IPS DF 19.7 (cell line): ENCODE measurements at places on chromosomes 13 and 19.
A peak's percentile ranks its signal among the peaks of the same experiment; 100 is the strongest.

DNA sequence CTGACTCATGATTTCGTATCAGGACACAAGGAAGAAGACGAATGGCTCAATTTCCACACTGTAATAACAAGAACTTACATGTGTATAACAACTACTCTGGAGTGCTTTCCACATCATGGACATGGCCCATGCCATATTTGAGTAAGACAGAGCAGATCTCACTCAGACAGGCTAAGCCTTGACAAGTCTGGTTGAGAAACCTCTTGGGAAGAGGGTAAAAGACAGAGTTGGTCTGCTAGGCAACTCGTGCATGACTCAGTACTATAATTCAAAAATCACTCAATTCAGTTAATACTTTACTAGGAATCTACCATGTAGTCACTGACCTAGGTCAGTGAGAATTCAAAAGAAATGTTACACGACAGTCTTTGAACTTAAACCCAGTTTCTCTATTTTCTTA lies 5.7 kb upstream of the THSD1 start:
- no peak for DNase-seq

- DNase-seq, result no peak
Observed at GRCh38 chr13:96381681-96382080, 291.8 kb downstream of the HS6ST3 start.

GRCh38 chr13:94382517-94382916 lies 97.0 kb downstream of the DCT start:
- no peak for DNase-seq

DNA sequence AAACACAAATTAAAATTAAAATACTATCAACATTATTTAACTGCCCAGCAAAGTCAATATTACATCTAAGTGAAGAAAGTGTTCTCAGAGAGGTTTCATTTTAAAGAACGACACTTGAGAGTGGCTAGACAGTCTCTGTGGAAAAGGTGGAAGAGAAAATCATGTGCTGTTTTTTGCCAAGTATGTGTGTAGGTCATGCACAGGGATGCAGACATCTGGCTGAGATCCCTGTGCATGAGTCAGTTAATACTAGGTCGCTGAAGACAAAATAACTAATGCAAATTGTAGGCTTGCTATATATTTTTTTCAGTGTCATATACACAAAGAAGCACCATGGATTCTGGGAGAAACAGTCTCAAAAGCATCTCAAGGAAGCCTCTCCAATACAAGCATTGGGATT lies 44.3 kb upstream of the ENOX1 start:
- no peak for DNase-seq

- no peak for DNase-seq
Observed at GRCh38 chr13:62280590-62280989, 864.9 kb upstream of the PCDH20 start.

GRCh38 chr13:59744747-59745391 lies 418.9 kb downstream of the DIAPH3 start:
- no peak for DNase-seq

- no peak for DNase-seq
Observed at GRCh38 chr19:11087870-11088505, 1.3 kb upstream of the LDLR start.

GRCh38 chr19:15154002-15154612 lies 46.7 kb downstream of the NOTCH3 start:
- DNase-seq, result peak; percentile 38
